ENCODE measurements at places on chromosomes 2 and 18.

DNA sequence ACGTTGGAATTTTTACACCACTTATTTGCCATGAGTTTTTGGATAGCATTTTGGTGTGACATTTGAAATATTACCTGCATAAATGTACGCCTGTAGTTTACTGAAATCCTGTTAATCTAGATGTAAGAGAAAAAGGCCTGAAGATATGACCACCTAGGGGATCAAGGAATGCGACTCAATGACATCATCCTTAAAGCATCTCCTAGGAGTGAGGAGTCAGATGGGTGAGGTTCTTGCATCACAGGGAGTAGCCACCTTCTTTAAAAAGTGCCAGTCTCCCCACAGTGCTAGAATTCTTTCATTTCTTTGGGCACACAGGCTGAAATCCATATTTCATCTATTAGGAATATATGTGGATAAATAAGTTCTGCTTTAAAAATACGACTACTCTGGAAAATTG lies 34.5 kb downstream of the ADCYAP1 start:
- no peak for DNase-seq

- no peak for DNase-seq
Observed at GRCh38 chr2:218895759-218896500, 15.3 kb downstream of the WNT10A start.

- no peak for DNase-seq
Observed at GRCh38 chr18:79507546-79508480, 112.1 kb downstream of the NFATC1 start.

DNA sequence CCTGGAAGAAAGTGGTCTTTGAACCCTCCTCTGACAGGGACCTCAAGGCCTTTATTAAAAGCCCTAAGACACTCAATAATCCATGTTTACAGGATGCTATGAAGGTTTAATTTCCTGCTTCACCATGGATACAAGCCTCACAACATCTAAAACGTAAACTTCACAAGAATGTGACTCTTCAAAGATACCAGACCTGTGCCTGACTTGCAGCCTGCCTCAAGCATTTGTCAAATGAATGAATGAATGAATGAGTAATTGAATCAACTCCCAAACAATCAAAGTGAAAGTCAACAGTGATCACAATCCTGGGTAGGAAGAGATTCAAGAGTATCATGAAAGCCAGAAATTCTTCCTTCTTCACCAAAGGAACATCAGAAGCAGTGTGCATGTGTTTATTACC lies 30.4 kb downstream of the KLF7 start:
- no peak for DNase-seq

DNA sequence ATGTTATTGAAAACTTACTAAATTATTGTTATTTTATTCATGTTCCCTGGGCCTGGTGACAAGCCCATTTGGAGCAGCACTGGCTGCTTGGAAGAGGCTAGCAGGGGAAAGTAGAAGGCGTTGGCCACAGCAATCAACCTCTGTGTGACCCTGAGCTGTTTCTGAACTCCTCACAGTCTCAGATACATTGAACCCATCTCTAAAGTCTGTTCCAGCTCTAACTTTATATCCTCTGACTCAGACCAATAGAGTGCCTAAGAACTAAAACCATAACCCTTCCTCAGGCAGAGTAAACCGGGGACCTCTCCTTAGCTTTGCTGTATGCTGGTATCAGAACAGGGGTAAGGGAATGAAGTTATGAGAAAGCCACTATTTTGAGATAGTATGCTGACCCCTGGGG lies 96.4 kb upstream of the NOL4 start:
- no peak for DNase-seq
